IPS-NIHi11 (cell line): ENCODE measurements at places on chromosomes 7 and 10.

- no peak for DNase-seq
Observed at GRCh38 chr10:95485056-95485844, 75.9 kb downstream of the SORBS1 start.

- no peak for DNase-seq
Observed at GRCh38 chr10:114593240-114593792, 64.8 kb downstream of the ABLIM1 start.

DNA sequence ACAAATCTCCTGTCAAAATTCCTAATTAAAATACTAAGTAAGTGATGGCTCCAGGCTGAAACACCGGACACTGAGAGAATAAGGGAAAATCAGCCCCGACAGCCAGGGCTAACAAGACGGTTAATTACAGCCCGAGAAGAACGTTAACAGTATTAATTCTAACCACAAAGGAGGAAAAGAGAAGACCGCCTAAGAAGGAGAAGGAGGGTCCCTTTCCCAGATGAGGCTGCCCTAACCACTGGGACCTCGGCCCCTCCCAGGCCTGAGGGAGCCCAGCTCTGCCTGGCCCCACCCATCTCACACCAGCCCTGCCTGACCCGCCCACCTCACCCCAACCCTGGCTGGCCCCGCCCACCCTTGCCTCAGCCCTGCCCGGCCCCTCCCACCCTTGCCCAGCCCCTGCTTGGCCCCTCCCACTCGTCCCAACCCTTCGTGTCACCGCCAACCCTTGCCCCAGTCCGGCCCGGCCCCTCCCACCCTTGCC lies 51.3 kb downstream of the PWWP2B start:
- peak; percentile 82 for DNase-seq

- no peak for DNase-seq
Observed at GRCh38 chr10:94760586-94761178, 1.8 kb upstream of the CYP2C19 start.

- DNase-seq: no peak
Observed at GRCh38 chr10:48951707-48952106, 12.1 kb upstream of the LRRC18 start.

GRCh38 chr10:124346831-124347230 lies 71.9 kb downstream of the OAT start:
- DNase-seq: no peak

GRCh38 chr10:132397671-132398565 lies 918 bp downstream of the PWWP2B start:
- DNase-seq: no peak

- no peak for DNase-seq
Observed at GRCh38 chr10:109205929-109206585, 717.3 kb downstream of the XPNPEP1 start.

DNA sequence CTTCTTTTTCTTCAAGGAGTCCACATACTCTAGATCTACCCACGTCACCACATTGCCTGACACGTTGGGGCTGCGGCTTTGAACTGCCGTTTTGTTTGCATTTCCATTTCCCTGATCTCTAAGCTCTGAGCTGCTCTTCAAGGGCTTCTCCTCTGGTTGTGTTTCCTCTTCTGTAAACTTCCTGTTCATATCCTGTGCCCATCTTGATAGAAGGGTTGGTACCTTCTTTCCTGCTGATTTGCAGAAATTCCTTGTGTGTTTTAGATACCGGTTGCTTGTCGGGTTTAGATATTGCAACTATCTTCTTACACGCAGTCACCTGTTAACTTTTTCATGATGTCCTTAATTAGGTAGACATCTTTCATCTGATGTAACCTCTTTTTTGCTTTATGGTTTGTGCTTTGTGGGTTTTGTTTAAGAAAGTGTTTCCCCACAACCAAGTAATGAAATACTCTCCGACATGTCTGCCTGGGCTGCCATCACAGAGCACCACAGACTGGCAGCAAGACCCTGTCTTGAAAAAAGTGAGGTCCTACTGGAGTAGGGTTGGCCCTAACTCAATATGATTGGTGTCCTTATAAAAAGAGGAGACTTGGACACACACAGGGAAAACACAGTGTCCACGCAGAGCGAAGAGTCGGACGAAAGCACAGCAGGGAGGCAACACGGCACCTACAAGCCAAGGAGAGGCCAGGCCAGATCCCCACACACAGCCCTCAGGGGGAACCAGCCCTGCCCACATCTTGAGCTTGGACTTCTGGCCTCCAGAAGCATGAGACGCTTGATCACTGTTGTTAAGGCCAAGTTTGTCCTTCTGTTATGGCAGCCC lies 99.1 kb upstream of the PDGFA start:
- DNase-seq: no peak

- no peak for DNase-seq
Observed at GRCh38 chr7:41730161-41730560, 27.3 kb upstream of the INHBA start.

- no peak for DNase-seq
Observed at GRCh38 chr7:45366475-45366874, 207.7 kb upstream of the ADCY1 start.

DNA sequence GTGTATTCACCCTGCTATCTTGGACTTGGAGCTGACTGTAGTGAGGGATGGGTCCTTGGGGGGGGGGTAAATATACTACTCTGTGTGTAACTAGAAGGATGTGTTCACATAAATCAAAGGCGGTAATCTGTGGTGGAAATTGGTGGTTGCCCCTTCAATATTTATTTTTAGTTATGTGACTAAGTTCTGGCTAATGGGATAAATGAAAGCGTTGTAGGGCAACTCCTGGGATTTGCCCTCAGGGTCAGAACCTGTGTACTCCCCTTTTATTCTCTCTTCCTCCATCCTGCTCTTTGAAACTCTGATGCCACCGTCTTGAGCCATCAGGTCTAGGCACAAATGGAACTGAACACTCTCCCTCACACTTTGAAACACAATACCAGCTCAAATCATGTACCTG lies 24.3 kb upstream of the ST7 start:
- no peak for DNase-seq

GRCh38 chr7:22675421-22675820 lies 51.6 kb upstream of the IL6 start:
- no peak for DNase-seq

DNA sequence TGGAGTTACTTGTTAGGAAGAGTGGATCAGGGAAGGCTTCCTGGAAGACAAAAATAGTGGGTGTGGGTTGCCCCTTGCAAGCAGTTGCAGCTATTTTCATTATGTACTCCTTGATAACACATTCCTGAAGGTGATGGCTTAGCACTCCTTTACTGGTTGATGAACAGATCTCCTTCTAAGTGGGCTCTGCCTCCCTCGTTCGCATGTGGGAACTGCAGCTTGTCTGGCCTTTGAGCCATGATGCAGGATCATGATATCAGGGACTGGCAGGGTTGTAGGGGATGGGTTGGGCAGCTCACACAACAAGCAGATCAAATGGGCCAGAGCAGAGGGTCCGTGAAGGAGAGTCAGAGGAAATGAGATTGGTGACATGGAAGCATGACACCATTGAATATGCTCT lies 28.8 kb upstream of the LRRC4 start:
- DNase-seq: no peak

DNA sequence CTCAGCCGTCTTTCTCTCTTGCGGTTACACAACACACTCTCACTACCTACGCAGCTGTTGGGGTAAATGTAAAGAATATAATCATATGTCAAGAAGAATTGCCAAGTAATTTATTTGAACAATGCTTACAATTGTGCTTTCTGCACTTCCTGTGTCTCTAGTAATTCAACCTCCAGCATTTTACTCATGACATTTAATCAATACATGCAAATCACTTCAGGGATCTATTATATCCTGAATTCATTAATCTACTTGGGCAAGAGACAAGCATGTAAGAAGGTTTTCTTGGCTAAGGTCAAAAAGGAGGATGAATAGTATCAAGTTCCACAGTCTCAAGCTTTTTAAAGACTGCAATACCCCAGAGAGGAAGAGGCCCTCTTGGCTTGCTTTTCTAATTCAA lies 562.9 kb upstream of the ADARB2 start:
- DNase-seq: no peak

DNA sequence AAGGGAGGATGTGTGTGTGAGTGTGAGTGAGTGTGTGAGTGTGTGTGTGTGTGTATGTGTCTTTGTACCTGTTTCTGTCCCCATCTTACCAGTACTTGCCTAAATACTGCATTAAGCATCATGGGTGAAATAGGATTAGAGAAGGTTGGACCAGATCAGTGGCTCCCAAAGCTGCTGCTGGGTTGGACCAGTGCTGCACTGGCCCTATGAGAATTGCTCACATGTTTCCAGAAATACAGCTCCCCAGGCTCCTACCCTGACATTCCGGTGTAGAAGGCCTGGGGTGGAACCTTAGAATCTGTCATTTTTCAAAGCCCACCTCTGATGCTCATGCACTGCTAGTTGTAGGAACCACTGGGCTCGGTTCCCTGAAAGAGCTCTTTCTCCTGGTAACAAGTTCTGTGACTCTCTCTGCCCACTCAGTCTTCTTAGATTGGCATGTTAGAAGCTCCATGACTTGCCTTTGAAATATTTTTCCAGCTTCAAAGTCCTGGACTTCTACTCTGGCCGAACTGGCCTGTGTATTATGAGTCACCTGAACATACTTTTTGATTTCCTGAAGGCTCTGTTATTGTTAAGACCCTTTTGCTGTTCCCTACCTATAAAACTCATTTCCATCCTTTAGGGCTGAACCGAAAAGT lies 224.7 kb downstream of the CUX1 start:
- DNase-seq: no peak

DNA sequence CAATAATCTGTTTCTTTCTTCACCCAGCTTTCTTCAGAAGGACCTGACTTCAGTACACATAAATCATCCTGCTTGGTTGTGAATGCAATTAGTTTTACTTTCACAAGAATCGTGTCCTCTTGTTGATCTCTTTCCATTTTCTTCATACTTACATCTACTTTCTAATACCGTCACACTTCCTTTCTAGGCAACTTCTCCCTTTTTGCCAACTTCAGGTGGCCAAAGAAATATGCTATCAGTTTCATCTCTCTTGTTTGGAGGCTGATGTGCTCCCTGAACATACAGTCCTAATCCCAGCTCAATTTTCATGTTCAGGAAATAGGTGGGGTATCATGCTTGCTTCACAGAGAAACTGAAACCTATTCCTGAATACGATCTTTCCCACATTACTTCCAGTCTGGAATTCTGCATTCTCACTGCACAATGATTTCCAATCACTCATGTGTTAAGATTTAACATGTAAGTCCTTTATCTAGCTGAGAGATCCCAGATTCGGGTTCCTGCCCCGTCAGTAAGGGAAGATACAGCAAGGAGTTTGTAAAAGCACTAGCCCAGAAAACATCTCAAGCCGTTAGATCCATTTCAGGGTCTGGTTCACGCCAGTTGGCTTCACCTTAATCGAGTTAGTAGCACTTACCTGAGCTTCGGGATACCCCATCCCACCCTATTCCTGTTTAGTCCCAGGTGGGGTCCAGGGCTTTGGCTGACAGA lies 994 bp downstream of the SLC25A28 start:
- no peak for DNase-seq

DNA sequence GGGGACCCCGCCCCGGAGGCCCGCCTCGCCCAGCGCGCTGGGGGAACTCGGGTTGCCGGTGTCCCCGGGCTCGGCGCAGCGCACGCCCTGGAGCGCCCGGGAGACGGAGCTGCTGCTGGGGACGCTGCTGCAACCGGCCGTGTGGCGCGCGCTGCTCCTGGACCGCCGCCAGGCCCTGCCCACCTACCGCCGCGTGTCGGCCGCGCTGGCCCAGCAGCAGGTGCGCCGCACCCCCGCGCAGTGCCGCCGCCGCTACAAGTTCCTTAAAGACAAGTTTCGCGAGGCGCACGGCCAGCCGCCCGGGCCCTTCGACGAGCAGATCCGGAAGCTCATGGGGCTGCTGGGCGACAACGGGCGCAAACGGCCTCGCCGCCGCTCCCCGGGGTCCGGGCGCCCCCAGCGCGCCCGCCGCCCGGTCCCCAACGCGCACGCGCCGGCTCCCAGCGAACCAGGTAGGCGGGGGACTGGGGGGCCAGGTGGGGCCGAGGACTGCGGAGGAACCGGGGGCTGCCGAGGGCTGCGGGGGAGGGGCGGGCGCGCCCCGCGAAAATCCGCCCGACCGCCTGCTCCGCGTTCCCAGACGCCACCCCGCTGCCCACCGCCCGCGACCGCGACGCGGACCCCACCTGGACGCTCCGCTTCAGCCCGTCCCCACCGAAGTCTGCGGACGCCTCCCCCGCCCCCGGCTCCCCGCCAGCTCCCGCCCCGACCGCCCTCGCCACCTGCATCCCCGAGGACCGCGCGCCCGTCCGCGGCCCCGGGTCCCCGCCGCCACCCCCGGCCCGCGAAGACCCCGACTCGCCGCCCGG lies 574 bp downstream of the UTF1 start:
- peak; percentile 79 for DNase-seq

GRCh38 chr10:130326954-130327353 lies 190.8 kb downstream of the GLRX3 start:
- DNase-seq: no peak

DNA sequence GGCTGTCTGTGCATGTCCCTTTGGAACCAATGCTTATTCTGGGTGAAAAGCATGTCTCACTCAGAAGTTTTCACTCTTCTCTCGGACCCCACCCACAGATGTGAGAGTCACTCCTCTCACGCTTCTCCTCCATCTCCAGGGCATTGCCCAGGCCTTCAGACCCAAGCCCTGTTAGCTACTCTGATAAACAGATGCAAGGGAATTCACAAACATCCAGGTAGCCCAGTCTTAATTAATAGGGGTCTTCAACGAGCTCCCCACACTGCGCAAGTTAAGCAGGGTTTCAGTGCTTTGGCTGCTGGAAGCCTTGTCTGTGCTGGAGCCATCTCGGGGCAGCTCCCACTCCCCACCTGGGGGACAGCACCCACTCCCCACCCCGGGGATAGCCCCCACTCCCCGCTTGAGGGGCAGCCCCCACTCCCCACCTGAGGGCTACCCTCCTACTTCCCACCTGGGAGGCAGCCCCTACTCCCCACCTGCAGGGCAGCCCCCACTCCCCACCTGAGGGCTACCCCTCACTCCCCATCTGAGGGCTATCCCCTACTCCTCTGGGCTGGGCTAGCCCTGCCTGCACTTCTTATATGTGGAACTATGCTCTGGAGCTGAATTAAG lies 8.7 kb downstream of the PKD1L1 start:
- no peak for DNase-seq

DNA sequence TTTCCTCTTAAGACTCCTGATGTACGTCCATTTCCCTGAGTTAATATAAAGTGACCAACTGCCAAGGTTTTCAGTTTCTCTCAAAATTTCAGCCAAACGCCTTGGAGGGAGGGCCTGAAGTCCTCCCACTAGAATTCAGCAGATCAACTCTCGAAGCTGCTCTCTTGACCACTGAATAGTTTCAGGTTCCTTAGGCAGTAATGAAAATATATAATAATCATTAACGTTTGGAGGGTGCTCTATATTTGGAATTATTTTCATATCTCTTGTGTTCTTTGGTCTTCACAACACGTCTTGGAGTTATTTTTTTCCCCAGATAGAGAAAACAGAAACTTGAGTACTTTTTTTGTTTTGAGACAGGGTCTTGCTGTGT lies 123.6 kb upstream of the SFMBT2 start:
- no peak for DNase-seq

DNA sequence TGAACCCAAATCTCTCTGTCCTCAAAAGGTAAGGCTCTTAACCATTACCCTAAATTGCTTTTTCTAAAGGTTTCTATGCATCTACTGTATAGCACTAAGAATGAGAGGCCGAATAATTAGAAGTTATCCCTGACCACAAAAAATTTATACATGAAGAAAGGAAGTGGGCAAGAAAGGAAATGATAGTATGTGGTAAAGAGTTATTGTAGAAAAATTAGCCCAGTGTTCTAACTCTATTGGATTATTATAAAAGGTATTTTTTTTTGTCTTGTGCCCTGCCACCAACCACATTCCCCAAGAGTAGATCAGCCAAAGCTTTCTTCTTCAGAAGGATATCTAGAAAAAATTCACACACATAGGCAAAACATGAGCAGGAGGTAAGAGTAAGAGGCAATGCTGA lies 45.4 kb downstream of the DKK1 start:
- DNase-seq: no peak

GRCh38 chr7:497346-497745 lies 22.3 kb downstream of the PDGFA start:
- DNase-seq: no peak
